Left colon (tissue), 2 donors: ENCODE measurements at places on chromosomes 12 and 14.

GRCh38 chr12:39972119-39972518 lies 133.8 kb downstream of the SLC2A13 start:
- DNase-seq: no peak

- peak; percentile 79 for DNase-seq
Measured at GRCh38 chr14:75459099-75459741, 31.4 kb downstream of the JDP2 start.

DNA sequence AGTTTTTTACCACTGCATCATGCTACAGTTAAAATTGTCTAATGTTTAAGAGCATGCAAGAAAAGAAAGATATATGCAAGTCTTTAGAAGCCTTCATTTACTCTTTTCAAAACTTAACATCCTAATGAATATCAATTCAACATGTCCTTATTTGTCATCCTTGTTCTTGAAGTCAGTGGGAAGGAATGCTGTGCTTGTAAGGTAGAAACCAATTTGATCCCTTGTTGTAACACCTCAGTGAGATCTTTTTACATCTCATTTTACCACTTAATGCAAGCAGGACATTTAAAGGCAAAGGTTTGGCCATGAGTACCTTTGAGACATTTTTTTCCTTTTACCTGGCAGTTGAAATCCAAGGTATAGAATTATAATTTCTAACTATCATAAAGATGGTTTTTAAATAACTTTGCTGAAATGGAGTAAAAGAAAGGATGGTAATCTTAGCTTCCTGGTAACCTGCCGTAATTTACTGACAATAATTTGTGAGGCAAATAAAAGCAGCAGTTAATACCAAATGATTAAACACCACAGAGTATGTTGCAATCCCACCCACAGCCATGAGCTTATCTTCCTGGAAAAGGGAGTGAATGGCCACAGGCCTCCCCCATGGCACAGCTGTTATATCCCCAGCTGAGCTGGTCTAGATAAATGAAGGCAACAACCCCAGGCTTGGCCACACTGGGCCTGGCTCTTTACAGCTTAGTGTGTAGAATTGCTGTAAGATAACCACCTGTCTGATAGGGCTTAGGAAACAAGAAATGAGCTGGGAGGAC lies 33.2 kb upstream of the STRN3 start:
- no peak for DNase-seq

DNA sequence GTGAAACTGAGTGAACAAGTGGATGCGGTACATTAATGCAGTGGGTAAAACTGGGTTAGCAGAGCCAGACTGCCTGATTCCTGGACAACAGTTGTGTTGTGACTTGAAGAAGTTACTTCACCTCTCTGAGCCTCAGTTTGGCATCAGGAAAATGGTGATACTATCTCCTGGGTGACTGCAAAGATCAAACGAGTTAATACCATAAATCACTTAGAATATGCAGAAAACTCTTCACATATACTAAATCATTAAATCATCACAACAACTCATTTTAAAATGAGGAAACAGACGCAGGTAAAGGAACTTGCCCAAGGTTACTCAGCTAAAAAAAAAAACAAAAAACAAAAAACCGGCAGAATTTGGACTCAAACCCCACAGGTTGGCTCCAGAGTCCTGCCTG lies 811 bp downstream of the MTERF2 start:
- no peak for DNase-seq

- DNase-seq: no peak
Measured at GRCh38 chr12:38445040-38445439, 128.5 kb downstream of the ALG10B start.

DNA sequence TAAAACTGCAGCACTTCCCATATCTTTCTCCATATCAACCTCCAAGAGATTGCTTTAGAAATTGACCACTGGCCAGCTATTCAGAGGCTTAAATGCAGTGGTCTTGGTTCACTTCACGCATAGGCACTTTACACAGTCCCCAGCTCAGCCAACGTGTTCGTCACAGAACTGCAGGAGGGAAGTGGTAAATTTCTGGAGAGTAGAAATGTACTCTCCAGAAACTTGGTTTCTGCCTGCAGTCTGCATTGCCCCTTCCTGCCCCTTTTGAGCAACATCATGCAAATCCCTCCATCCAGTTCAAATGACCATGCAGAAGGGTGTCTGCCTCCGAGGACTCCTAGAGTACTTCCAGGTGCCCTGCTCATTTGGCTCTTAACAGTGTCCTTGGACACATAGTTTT lies 42.7 kb upstream of the NEDD1 start:
- DNase-seq: no peak

- no peak for DNase-seq
Measured at GRCh38 chr12:71186571-71187288, 28.9 kb upstream of the TSPAN8 start.

DNA sequence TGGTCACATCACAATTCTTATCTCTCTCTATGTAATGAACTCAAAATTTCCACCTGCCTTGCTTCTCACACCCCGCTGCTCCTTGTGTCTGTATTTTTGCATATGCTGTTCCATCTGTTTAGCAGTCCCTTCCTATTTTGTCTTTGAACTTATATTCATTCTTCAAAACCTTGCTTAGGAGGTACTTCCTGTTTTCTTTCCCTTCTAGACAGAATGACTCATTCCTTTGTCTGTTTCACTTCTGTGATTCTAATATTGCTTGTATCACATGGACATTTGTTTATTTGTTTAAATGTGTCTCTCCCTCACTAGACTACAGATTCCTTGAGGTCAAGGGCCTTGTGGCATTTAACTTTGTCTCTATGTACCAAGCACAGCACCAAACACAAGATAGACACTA lies 424.2 kb downstream of the ETNK1 start:
- no peak for DNase-seq

GRCh38 chr12:24197532-24197931 lies 248.1 kb upstream of the SOX5 start:
- DNase-seq: no peak

DNA sequence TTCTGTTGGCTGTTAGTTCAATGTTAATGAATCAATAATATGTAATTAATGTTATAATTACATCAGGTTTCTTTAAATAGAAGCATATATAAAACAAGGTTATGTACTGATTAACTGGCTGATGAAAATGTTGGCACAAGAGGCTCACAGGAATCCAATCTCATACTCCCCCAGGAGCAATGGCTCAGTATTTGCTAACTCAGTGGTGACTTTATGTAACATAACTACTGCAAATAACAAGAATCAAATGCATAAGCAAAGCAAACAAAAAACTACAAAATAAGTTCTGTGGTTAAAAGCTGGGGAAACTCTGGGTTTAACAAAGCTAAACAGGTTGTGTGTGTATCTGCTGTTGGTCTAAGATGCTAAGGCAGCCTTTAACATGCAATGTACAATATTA lies 27.7 kb upstream of the BBS10 start:
- DNase-seq: no peak

DNA sequence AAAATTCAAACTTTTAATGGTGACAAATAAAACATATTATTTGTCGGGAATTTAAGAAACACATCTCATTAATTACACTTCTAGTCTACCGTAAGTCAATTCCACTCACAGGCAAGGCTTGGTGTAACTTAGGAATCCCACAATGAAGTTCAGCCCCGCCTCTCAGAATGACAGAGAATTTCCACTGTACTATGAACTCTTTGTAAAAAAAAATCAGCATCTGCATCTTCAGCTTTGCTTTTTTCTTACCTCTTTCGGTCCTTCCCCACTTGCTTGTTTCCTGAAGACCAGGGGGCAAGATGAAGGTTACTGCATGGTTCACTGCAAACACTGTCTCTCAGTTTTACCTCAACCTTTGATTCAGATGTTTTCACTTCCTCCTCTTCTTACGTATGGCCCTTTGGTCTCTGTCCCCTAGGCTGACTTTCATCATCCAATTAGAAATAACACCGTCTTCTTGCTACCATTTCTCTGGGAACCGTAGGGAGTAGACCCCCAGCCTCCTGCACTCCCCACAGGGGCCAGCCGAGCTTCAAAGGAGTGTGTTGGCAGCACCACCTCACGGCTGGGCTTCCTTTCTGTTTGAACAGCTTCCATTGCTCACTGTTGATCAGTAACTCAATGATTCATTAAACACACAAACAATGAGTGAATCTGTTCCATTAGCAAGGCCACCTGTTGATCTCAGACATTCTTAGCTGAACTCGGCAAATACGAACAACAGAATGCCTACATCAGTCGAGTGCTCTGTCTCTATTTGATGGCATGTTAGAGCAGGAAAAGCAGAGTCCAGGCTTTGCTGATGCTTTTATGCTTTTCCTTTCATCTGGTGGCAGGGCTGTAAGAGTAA lies 343.0 kb downstream of the BMP4 start:
- peak; percentile 32 for DNase-seq

GRCh38 chr12:30514666-30515065 lies 181.0 kb downstream of the IPO8 start:
- DNase-seq: no peak

DNA sequence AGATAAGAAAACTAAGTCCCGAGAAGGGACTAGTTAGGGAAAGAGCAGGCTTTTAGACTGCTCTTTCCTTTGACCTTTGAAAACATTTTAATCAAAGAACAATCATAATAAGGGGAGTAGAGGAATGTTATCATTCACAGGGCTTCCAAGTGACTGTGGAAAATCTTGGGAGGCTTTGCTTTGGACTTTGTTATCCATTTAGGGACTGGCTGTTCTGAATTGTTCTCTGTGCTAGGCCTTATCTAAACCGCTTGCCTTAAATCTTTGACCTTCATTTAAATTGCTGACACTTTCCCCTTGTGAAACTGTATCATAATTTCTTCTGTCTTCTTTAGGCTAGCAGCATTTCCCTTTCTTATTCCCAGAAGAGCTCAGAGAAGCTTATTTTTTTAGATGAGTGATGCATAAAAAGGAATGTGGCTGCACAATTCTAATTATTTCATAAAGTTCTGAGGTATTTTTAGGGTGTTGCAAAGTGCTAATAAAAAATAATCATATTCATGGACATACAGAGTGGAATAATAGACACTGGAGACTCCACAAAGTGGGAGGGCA lies 9.5 kb upstream of the CALM1 start:
- DNase-seq: no peak

DNA sequence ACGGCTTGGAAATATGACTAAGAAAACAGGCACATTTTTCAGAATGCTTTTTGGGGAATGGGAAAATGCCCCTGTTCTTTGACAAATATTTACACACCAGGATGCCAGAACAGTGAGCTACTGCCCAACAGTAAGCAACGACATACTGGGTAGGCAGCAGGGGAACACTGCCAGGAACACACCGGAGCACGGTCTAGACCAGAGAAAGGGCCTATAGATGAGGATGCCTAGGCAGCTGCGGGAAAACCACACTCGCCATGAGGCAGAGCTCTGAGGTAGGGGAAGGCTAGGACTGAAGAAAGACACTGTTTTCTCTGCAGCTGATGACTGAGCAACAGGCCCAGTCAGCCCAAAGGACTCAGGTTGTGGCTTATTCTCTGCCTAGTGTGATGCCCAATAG lies 45.9 kb upstream of the COL2A1 start:
- no peak for DNase-seq

DNA sequence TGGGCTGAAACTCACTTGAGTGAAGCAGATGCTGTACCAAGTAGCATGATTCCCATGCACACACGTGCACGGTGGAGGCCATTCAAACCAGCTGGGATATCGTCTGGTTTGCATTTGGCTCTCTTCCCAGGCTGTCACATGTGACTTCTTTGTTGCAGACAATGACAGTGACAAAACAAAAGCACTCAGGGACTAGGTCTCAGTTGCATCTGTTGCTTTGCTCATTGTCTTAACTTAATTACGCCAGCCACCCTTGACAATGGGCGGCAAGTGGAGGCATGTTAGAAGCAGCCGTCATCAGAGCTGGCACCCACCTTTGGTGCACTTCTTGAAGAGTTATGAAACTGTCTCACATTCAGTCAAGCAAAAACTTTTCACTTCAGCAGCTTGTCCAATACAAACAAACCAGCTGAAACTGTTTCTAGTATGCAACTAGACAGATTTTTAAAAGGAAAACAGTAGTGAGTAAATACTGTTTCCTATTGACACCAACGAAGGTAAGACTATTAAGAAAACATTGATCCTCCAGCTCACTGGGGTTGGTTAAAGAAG lies 74.3 kb downstream of the IGF1 start:
- peak; percentile 7 for DNase-seq

DNA sequence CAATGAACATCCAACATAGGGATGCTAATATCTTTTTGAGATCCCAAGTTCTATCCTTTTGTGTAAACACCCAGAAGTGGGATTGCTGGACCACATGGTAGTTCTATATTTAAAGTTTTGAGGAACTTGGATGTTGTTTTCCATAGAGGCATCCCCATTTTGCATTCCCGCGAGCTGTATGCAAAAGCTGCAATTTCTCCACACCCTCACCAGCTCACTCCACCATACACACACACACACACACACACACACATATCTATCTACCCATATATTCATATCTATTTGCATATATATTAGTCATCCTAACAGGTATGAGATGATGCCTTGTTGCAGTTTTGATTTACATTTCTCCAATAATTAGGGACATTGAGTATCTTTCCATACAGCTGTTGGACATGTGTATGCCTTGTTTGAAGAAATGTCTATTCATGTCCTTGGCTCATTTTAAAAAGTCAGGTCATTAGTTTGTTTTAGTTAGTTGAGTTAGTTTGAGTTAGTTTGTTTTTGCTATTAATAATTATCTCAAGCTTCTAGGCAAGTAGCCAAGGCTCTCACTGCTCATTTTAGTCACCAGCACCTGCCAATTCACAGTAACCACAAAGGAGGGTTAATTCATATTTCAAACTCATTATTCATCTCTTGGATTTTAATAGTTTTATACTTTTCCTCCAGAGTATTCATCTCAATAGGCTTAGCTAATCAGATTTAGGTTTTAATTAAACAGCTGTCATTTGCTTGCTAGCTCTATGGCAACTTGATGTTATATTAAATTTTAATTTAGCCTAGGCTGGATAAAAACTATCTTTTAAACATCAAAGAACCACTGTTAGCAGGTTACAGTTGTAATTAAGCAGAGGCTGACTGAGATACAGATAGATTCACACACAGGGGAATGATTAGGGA lies 1435.9 kb upstream of the TMEM132C start:
- DNase-seq: no peak

- peak; percentile 72 for DNase-seq
Measured at GRCh38 chr12:6372403-6373003, 2.9 kb downstream of the SCNN1A start.

- no peak for DNase-seq
Measured at GRCh38 chr12:71128191-71128788, 29.5 kb downstream of the TSPAN8 start.

GRCh38 chr14:86464341-86464740 lies 934.4 kb downstream of the FLRT2 start:
- DNase-seq: no peak

- no peak for DNase-seq
Measured at GRCh38 chr12:119204671-119205285, 26.0 kb downstream of the HSPB8 start.

DNA sequence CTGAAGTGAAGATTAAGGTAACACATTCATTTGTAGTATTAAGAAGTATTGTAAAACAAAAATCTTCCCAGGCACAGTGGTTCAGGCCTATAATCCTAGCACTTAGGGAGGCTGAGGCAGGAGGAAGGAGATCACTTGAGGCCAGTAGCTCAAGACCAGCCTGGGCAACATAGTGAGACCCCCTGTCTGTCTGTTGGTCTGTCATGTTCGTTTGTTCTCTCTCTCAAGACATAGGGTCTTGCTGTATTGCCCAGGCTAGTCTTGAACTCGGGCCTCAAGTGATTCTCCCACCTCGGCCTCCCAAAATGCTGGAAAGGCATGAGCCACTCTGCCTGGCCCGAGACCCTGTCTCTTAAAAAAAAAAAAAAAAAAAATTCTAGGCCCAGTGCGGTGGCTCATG lies 6.7 kb downstream of the TULP3 start:
- no peak for DNase-seq
